ENCODE measurements at places on chromosomes 12 and 14. TPM values are rescaled to one million over a fixed set of nuclear protein-coding genes. Genes with fewer than 3 reads are reported as not detected.
A peak's percentile ranks its signal among the peaks of the same experiment; 100 is the strongest.

P2RX7 gene
- 7.0 TPM for total RNA-seq

GRCh38 chr12:124817076-124818000, 46.3 kb downstream of the SCARB1 start:
- H3K27ac ChIP-seq = no peak overlapping the region
- no peaks in the 10 kb centered on the region for H3K4me1 ChIP-seq
- no peak for DNase-seq
- H3K36me3 ChIP-seq = no peaks in the 10 kb centered on the region
- H3K4me3 ChIP-seq = no peak overlapping the region
- no peaks in the 10 kb centered on the region for H3K27me3 ChIP-seq

GRCh38 chr14:75350505-75351060, 72.0 kb downstream of the FOS start:
- H3K4me1 ChIP-seq = no peaks in the 10 kb centered on the region
- H3K27me3 ChIP-seq = no peaks in the 10 kb centered on the region
- no peak overlapping the region for H3K4me3 ChIP-seq
- H3K36me3 ChIP-seq = no peaks in the 10 kb centered on the region
- no peak for DNase-seq

DNA sequence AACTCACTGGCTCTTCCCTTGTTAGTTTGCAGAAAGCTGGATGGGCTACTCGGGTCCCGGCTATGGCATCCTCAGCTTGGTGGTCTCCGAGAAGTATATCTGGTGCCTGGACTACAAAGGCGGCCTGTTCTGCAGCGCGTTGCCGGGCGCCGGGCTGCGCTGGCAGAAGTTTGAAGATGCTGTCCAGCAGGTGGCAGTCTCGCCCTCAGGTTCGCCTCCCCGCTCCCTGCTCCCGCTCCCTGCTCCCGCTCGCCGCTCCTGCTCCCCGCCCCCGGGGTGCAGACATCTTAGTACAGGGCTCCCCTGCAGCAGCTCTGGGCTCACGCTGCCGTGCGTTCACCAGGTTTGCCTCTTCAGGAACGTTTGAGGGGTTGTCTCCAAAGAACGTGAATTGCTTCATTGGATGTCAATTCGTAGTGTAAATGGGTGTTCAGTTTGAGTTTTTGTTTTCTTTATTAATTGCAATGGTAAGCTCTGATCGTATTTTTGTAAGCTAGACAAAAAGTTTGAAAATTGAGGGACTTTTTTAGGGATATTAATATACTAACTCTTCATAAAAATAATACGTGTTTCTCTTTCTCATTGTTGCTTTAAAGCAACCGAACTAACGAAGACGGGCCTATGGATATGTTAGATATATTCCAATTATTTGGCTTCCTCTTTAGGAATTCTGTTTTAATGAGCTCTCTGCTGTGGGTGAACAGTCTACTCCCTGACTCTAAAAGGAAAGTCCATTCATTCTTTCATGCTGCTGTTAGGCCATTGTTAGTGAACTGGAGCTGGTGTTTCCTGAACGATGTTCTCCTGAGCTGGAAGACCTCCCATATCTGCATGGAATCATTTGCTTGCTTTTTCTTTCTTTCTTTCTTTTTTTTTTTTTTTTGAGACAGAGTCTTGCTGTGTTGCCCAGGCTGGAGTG, 71.3 kb downstream of the ANKRD9 start:
- H3K27ac ChIP-seq = no peak overlapping the region
- H3K36me3 ChIP-seq = peaks cover 11% of the 10 kb centered on the region
- peak; percentile 38 for DNase-seq
- no peaks in the 10 kb centered on the region for H3K27me3 ChIP-seq

GRCh38 chr12:14618983-14619382, 51.3 kb upstream of the PLBD1 start:
- H3K4me3 ChIP-seq = no peak overlapping the region
- H3K4me1 ChIP-seq = no peaks in the 10 kb centered on the region
- H3K36me3 ChIP-seq = no peaks in the 10 kb centered on the region
- no peaks in the 10 kb centered on the region for H3K27me3 ChIP-seq

All from CD4-positive, alpha-beta memory T cell (primary cell).